NCI-H2227 treated with DMSO at 0.1 percent for 48 hours (cell line): ENCODE measurements at places on chromosomes 1 and 21.

DNA sequence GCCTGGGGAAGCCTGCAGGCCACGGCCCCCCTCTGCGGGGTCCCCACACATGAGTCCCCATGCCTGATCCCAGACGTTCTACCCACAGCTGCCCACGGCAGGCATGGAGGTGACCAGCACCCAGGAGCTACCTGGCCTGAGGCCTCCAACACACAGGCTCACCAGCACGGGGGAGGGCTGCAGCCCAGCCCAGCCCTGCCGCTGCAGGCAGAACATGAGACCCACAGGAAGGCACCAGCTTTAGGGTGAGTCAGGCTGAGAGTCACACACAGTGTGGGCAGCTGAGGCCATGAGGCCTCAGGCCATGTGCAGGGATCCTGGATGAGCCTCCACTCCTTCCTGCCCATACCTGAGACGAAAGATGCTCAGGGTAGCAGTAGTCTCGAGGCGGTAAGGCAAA is 121.1 kb downstream of the PSMG1 start:
- DNase-seq: no peak

- DNase-seq: no peak
These were observed 123.2 kb downstream of the NTNG1 start for GRCh38 chr1:107264007-107264406.

GRCh38 chr1:19348441-19349198 is 36.5 kb downstream of the SLC66A1 start:
- DNase-seq: no peak

DNA sequence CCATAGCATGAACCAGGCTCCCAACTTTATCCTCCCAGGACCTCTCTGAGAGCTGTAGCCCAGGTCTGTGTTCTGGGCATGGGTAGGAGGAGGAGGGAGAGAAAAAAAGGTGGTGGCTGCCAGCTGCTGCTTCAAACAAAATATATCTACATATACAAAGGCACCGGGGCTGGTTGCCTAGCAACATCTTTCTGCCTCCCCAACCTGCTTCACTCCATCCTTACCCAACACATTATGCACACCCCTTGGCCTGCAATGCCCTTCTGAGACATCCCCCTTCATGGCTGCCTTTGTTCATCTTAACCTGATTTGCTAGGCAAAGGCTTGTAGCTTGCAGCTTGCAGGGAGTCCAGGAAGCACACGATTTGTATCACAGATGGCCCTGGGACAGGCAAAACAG is 27.2 kb upstream of the ATP1A1 start:
- DNase-seq: peak; percentile 54

DNA sequence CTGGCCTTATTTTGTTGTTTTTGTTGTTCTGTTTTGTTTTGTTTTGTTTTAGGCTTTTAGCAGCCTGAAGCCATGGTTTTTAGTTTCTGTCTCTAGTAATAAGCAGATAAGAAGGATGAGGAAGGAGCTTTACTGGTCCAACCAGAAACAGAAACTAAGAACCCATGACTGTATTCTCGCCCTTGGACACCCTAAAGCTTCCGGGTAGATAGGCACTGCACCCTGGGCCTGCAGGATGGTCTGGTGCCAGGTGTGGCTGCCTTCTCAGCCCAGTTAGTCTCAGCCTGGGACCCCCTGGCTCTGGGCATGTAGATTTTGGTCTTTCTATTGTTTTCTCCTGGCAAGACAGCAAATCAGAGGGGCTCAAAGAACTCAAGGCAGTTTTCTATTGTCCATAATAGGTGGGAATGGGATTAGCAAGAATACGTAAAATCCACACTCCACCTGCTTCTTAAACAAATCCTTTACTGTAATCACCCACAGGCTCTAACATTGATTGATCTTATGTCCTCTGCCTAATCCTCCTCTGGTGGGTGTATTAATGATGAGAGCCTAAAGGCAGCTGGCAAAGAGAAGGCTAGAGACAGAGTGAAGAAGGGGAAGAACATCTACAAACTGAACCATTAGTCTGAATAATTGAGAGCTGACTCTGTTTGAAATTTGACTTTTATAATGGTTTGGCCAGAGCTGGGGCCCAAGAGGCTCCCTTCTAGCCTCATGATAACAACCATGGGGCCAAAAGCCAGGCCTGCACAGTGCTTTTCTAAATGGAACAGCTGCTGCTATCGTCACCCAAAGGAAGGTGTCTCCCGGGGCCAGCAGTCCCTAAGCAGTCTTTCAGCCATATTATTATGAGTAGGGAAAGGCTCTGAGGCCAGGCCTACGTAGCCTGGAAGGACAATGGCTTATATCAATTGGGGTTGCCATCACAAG is 106.8 kb upstream of the ATP1A1 start:
- no peak for DNase-seq

GRCh38 chr1:179586107-179586823 is 5.4 kb upstream of the TDRD5 start:
- DNase-seq: peak; percentile 38

- no peak for DNase-seq
These were observed 38.1 kb downstream of the CD160 start for GRCh38 chr1:145757420-145757819.

DNA sequence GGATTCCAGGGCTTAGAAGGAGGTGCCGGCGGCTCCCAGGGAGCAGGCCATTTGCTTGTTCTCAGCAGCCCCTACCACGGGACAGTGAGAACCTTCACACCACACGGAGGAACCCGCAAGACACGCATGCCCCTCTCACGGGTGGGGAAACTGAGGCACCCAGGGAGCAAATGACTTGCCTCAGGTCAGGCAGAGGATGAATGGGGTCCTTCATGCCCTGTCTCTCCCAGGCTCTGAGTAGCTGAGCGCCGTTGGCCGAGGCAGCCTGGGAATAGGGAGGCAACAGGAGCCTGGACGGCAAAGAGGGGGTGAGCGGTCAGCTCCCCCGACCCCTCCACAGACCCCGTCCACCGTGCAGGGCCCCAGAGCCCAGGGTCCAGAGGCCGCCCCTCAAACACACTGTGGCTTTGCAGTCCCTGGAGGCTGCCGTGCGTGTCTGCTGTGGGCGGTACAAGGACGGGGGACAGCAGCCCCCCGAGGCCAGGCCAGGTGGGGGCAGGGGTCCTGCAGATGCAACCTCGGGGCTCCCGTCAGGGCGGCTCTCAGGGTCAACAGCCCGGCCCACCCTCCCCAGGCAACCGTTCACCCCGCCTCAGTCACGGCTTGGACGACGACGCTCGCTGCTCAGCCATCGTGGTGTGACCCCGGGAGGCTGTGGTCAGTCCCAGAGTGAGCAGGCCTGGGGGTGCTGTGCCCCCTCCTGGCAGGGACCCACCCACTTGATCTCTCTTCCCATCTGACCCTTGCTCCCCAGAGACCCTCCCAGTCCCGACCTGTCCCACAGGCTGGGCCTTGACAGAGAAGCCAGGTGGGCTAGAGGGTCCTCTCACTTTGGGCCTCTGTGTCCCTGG is 15.8 kb upstream of the COL6A2 start:
- DNase-seq: no peak

DNA sequence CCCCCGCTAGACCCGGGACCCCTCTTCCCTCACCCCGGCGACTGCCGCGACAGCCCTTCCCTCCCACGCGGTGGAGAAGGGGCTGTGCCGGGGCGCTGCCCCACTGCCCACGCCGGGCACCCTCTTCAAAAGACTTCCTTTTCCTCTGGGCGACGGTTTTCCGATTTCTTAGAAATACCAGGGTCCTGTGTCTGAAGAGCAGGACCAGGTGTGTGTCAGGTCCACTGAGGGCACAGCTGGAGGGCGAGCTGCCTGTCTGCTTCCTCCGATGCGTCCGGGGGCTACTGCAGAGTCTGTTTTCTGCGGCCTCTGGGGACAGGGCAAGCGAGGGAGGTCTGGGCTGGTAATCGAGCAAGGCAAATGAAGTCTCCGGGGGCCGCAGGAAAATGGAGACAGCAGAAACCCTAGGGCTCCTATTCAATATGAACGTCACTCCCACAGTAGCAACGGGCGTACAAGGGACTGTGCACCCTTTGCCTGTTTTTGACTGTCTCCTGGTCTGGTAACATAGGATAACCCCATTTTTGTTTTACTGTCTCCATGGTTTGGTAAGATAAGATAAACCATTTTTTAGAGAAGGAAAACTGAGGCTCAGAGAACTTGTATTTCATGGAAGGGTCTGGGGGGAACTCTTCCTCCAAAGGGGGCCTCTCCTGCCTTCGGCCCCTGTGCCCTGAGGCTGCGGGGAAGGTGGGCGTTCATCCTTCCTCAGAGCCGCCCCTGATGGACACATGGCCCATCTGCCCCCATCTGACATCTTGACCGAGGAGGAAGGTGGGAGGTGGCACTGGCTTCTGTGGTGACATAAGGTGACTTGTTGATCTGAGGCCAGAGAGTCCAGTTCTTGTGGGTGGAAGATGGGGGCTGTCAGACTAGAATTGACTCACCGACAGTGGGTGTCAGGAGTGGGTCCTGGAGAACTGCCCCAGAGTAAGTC is 970 bp downstream of the TNFRSF1B start:
- DNase-seq: no peak

DNA sequence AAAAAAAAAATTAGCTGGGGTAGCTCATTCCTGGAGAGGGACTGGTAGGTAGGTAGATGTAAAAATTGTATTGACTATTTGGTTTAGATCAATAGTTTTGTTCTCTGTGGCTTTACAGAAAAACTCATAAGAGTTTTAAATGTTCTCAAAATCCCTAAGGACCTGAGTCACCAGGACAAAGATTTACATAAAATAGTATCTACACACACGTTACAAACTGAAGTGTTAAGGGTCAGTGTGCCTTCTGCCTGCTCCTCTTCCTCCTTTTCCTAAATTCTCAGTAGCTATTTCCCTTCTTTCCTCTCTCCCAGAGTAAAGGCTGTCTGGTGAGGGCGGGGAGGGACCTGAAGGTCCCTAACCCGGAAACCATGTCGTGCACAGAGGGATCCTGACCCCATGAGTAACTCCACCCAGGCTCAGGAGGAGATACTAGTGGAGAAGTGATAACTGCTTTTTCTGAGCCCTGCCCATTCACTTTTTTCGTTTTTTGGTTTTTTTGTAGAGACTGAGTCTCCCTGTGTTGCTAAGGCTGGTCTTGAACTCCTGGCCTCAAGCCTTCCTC is 8.1 kb downstream of the PLEKHM2 start:
- no peak for DNase-seq

GRCh38 chr1:178579562-178579961 is 66.7 kb downstream of the TEX35 start:
- DNase-seq: no peak

GRCh38 chr1:24942789-24943188 is 12.7 kb upstream of the RUNX3 start:
- DNase-seq: no peak

- DNase-seq: peak; percentile 81
These were observed 19.7 kb downstream of the CDK18 start for GRCh38 chr1:205523891-205524793.

DNA sequence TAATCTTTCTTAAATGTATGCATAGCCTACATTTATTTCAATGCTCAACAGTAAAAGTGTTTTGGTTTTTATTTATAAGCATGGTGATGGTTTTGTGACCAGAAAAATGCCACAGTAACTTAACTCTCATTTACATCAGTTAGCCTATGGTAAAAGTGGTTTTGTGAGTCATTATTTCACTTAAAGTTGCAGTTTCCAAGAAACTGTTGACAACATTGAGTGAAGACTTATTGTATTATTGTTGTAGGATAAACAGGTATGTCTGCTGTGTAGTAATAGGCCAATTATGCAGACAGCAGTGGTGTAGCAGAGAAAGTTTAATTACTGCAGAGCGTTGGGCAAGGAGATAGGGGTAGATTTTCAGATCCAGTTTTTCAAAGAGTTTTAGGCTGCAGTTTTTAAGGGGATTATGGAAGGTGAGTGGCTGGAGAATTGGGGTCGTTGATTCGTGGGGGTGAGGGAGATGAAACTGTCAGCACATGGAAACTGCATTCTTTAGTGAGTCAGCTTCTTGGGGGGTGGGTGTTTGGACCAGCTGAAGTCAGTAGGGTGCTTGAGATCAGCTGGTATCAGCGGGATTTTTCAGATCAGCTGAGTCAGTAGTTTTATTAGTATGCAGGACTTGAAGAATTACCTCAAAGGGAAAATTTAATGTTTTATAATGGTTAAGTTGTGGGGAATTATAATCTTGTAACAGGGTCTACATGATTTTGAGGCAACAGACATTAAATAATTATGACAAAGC is 168.7 kb upstream of the FMN2 start:
- no peak for DNase-seq

DNA sequence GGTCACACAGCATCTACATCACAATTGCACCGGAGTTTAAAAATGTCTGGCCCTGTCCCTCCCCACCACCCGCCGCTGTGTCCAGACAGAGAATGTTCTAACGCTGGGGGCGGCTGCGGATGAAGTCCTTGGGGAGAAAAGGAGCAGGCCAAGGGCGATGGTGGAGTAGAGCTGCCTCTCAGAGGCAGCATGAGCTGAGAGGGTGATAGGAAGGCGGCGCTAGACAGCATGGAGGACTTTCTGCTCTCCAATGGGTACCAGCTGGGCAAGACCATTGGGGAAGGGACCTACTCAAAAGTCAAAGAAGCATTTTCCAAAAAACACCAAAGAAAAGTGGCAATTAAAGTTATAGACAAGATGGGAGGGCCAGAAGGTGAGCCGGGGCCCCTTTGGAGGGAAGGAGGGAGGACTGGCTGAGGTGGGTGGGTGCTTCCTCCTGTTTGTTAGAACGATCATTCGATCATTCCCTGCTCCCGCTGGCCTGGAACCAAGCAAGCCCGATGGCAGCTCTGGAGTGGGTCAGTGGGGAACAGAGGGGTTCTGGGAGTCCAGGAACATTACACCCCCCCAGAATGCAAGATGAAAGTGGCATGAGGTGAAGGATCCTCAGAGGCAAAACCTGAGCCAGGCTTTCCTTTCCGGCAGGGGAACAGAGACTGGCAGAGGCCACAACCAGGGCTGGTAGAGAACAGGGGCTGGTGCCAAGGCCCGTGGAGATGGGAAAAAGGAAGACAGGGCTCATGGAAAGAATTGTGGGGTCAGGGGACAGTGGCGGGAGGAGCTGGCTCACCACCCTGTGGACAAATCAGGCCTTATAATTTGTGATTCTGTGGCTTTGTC is at the start of the genes FAM229A and TSSK3:
Gene FAM229A (minus strand): TSS at position 12 of the 840 bp plus-strand sequence. CDS start 394 bp downstream, outside the sequence.
Gene TSSK3 (plus strand): TSS at position 66 of the 840 bp plus-strand sequence. CDS start 163 bp downstream, at position 229.
- DNase-seq: no peak

DNA sequence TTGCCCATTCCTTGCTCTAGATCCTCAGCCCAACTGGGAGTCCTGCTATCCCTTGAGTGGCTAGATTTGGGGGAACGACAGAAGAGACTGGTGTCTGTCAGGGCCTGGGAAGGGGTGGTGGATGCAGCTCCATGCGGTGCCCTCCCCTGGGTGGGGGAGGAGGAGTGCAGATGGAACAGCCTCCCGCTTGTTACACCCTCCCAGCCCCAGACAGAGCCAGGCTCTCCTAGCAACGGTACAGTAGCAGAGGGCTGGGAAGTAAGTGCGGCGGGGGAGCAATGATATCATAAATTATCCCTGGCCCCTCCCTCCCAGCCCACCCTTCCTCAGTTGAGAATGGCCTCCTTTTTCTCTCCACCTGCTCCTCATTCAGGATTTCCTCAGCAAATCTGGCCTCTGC is 37.2 kb downstream of the RHBG start:
- peak; percentile 39 for DNase-seq

GRCh38 chr21:32442566-32443318 is 30.2 kb downstream of the EVA1C start:
- DNase-seq: no peak

DNA sequence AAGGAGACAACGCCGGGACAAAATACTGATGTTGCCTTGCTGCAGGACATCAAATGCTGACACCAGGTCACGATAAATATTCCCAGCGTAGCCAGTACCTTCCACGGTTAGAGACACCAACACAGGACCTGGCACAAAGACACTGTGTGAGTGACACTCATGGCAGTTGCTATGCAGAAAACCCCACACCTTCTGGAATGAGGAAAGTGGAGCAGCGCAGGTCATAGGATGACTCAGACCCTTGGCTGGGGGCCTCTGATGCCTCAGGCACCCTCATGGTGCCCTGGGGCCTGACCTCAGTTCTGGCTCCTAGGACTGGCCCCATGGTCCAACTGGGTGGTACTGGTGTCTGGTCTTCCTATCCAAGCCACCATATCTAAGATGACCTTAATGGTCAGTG is 7.0 kb downstream of the DCST2 start:
- DNase-seq: no peak
